Thyroid gland (tissue), 4 donors: ENCODE measurements at places on chromosomes 3 and 15. TPM values are rescaled to one million over a fixed set of nuclear protein-coding genes. Genes with fewer than 3 reads are reported as not detected.

Gene RTF1
- 33.5 TPM for total RNA-seq

DNA sequence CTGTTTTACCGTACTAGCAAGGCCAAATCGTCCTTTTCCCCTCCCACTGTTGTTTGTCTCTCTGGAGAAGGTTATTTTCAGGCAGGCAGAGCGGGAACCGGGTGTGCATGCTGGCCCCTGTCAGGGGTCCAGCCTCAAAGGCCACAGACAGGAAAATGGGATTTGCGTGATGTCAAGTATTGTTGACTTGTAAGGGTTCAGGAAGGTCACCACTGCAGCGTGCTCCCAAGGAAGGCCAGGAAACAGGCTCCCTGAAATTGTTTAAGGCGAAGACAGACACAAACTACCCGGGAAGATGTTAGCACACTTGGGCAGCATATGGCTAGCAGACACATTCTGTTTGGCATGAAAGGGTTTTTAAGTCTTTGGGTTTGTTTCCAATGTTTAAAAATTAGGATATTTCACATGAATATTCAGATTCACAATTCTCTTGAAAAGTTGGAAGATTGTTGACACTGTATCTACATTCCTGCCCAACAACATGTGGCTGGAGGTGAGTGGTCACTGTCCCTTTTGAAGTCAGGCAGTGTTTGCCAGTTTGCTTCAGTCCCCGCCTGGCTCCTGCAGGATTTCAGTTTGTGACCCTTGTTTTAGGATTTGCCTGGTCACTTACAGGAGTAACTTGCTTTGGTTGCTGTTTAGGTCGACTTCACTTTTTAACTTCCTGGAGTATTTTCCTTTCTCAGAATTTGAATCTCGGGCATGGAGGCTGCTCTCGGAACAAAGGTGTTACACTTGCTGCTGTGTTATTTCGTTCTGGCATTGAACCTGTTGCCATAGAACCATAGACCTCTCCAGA lies 90.4 kb downstream of the BDH1 start:
- DNase-seq: no peak
- no peaks in the 10 kb centered on the region for H3K27me3 ChIP-seq
- H3K36me3 ChIP-seq: no peaks in the 10 kb centered on the region
- no peak overlapping the region for H3K4me3 ChIP-seq

Gene SUSD5
- total RNA-seq: 2.6 TPM

GRCh38 chr15:72281713-72282112 lies 9.4 kb upstream of the PARP6 start:
- no peaks in the 10 kb centered on the region for H3K4me1 ChIP-seq
- H3K27me3 ChIP-seq: no peaks in the 10 kb centered on the region
- no peak for DNase-seq
- no peak overlapping the region for H3K27ac ChIP-seq
